ENCODE measurements at places on chromosomes 12 and 14. TPM values are rescaled to one million over a fixed set of nuclear protein-coding genes. Genes with fewer than 3 reads are reported as not detected.

SIX1 gene
- not detected for total RNA-seq

TCL1B gene
- total RNA-seq = not detected

AKAP3 gene
- total RNA-seq = 7.1 TPM

MYL2 gene
- 227 TPM for total RNA-seq

MMP17 gene
- 2.1 TPM for total RNA-seq

SLCO1B1 gene
- total RNA-seq = not detected

MYRFL gene
- total RNA-seq = not detected

RNF10 gene
- total RNA-seq = 166 TPM

INSM2 gene
- not detected for total RNA-seq

LMO3 gene
- 8.2 TPM for total RNA-seq

DNA sequence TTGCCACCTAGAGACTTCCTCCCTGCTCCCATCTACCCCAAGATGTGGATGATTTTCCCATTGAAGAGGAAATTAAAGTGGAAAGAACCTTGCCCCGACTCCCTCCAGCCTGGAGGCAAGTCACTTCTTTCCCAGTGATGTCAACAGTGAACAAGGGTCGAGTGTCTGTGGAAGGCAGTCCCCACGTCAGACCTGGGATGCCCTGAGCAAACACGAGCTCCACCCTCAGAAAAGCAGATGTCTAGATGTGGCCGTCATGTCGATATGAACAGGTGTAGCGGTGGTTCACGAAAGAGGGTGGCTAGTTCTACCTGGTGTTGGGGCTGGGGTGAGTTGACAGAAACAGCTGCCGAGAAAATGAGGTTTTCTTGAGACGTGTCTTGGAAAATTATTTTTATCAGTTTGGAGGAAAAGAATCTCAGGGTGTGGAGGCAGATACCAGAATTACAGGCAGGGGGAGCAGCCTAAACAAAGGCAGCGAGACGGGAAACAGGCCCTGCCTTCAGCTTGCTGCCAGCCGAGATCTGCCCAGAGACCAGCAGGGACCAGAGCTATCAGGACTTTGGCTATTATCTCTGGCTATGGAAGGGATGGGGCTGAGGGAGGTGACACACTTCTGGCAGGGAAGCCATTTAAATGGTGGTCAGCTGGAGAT is 25.9 kb downstream of the SYNDIG1L start:
- DNase-seq = no peak

DNA sequence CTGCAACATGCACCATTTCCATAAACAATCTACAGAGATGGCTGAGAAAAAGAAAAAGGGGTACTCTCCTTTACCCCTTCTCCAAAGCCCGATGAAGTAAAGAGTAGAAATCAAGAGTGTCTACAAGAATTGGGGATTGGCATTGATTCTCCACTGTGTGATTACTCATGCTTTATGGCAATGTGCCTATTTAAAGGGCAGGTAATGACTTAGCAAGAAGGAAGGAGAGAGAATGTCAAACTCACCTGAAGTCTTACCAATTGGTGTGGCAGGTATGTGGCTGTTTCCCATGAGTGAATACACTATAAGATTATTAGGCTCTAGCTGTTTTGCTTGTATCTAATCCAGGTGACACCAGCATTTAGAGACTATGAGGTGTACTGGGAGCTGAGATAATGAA is 275.3 kb downstream of the CCER1 start:
- no peak for DNase-seq

DNA sequence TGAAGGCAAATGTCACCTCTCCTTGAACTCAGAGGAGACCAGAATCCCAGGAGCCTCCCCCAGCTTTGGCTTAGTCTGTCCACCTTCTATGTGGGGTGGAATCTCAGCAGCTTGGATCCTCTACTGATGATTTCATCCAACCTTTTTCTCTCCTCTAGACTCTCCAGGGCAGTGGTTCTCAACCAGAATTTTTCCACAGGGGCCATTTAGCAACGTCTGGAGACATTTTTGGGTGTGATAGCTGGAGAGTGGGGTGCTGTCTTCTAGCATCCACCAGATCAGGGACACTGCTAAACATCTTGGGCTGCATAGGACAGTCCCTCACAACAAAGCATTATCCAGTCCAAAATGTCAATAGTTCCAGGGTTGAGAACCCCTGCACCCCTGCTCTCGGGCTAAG is 4.4 kb upstream of the DDX23 start:
- DNase-seq = no peak

DNA sequence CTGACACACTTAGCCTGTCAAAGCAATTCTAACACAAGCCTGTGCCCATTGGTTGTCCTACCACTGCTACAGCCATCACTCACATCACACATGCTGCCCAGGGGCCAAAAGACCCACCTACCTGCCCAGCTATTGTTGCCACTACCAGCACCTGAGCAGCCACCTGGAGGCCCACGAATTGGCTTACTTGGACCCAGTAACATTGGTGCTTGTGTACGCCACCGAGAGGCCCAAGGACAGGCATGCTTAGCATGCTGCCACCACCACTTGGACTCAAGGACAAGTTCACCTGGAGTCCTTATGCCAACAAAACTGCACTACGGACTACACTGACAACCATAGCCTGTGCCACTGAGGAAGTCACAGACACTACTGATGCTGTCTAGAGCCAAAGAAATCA is 221.1 kb downstream of the SLC38A4 start:
- DNase-seq = no peak

DNA sequence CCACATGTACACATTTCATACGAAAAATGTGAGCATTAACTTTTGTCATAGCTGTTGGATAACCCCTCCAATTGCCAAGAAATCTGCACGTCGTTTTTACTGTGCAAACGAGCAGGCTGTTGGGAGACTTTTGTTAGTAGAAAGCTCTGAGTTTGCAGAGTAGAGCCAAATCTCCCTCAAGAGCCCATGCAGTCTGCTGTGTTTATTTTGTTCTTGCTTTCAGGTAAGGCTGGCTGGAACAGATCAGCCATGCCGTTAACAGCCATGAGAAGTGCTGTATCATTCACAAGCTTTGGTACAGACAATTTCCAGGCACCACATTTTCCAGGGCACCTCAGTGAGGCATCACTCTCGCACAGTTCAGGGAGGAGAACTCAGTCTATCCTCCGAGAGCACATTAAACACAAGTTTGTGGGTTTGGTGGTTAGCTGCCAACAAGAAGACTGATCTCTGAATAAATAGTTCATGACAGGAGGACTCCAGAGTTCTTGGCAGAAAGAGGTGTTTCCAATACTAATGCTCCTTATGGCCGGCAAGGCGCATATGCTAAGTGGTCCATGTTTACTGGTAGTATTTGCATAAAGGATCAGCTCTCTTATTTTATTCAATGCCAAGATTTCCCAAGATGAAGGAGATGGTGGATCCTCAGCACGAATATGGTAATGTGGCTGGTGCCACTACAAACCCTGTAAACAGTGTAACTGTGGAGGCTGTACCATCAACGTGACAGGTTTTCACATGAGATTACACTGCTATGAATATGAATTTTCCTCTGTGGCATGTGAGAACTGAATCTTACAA is 30.3 kb upstream of the PELI2 start:
- no peak for DNase-seq

- DNase-seq = no peak
Measured at GRCh38 chr12:104852896-104853295, 105.2 kb downstream of the SLC41A2 start.

GRCh38 chr14:34231626-34232025 is 230.4 kb downstream of the SPTSSA start:
- DNase-seq = no peak

DNA sequence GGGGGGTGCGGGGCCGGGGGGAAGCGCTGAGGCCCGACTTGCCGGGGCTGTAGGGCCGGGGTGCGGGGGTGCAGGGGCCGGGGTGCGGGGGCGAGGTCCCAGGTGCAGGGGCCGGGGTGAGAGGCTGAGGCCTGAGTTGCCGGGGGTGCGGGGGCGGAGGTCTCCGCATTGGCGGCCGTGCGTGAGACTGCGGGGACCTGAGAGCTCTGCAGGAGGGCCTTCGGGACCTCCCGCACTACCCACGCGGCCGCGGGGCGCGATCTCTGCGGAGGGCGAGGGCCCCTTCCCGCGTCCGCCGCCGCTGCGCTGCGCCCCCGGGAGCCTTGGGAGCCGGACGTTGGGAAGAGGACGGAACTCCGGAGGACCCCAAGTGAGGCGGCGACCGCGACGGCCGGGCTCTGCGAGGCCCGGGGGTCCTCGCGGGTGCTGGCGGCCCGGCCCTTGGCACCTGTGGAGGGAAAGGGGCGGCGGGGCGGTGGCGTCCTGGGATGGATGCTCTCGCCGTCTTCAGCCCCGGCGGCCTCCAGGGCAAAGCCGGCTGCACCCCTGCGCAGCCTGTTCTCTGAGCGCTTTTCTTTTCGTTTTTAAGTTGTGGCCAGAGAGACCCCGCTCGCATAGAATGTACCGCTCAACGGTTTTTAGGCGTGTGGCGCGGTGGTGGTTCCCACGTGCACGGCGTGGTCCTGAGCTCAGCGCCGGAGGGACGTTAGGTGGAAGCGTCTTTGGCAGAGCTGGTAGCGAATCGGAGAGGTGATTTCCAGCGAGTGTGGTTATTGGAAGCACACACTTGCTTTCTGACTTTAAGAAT is 1.3 kb downstream of the PIWIL1 start:
- DNase-seq = no peak

DNA sequence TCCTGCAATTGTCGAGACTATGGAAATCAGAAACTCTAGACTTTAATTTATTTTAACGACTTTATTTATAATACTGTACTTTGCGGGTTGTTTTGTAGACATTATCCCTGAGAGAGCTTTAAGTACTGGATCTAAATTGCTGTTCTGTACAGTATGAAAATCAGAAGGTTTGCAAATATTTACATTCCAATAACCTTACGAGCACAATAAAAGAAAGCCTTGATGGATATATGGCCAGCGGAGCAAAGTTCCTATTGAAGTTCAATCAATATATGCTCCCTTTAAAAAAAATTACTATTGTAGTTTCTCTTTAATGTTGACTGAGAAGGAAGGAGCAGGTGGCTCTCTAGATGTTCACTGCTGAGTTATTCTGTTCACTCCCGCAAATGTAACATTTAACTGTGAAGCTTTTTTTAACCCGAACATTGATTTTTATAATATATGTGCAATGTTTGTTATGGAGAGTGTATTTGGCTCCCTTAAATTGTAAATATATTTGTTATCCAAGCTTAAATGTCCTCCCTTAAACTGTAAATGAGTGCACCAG is 235.3 kb downstream of the PLCZ1 start:
- DNase-seq = no peak

DNA sequence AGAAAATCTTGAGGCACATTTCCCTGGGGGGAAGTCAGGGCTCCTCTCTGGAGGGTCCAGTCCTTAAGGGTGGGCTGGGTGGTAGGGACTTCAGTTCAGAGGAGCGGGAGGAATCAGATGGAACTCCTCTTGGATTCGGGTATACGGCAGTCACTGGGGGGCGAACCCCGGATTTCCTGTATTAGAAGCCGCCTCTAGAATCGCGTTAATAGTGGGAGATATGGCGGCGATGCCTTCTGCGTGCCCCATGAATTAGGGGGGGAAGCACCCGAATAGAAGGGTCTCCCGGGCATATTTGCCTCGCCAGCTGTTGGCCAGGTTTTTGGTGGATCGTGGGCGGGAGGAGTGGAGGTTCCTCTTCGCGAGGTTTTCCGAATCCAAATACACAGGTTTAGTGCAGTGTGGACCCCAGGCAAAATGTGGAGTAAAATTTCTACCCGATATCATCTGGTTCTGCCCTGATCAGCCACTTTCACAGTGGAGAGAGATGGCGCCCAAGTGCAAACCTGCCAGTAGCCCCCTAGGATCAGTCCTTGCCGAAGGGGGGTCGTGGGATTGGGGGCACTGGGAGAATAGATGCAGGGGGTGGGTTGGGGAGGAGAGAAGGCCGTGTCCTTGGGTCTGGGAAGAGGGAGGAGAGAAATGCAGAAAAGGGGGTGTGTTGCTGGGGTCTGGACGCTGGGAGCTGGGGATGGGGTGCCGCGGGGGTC is 628 bp downstream of the MEG3 start:
- no peak for DNase-seq

GRCh38 chr12:71945121-71945520 is 6.5 kb downstream of the TPH2 start:
- DNase-seq = no peak

DNA sequence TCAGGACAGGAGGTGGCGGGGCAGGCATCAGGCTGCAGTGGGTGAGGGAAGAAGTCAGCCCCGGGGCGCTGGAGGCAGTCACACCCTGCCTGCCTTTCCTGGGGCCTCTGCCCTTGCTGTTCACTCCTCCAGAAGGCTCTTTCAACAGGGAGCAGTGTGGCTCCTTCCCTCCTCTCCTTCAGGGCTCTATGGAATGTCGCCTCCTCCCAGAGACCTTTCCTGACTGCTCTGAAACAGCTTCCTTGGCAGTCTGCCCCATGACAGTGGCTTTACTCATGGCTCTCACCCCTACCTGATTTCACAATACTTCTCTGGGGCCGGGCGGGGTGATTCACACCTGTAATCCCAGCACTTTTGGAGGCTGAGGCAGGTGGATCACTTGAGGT is 7.1 kb downstream of the RHOF start:
- DNase-seq = no peak

GRCh38 chr12:125983784-125984500 is 918.7 kb downstream of the AACS start:
- no peak for DNase-seq

- DNase-seq = no peak
Measured at GRCh38 chr12:115313929-115314328, 630.0 kb upstream of the TBX3 start.

DNA sequence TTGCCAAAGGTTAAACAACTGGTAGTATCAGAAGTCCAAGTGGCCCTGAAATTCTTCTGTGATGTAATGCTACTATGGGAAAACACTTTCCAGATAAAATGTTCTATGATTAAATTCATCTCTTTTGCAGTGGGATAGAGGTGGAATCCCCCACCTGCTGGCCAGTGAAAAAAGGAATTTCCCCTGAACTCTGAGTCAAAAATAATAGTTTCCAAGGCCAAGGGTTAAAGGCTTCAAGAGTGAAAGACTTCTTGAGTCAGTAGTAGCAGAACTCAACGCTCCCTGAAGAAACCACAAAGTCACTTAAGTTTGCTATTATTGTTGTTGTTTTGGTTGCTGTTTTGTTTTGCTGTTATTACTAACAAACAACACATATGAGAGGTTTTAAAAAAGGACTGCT is 330.8 kb downstream of the SOX5 start:
- DNase-seq = no peak

DNA sequence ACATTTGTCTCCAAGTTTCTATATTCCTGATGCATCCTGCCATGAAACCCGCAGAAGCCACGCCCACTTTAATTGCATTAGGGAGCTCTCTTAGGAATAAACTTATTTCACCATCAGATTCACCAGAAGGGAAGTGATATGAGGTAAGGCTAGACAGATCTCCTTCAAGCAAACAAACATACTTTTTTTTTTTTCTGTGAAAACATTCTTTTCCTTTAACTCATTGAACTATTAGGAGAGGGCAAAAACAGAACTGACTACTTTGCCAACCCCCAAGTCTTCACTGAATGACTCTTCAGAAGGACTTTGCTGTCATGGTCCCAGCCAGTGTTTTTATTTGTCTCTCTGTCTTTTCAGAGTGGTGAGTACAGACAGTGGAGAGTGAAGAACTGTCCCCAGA is 48.4 kb downstream of the GTF2A1 start:
- no peak for DNase-seq

All from right atrium auricular region (tissue), 2 donors.